NCI-H774 (cell line): ENCODE measurements at places on chromosomes 6 and 20.

DNA sequence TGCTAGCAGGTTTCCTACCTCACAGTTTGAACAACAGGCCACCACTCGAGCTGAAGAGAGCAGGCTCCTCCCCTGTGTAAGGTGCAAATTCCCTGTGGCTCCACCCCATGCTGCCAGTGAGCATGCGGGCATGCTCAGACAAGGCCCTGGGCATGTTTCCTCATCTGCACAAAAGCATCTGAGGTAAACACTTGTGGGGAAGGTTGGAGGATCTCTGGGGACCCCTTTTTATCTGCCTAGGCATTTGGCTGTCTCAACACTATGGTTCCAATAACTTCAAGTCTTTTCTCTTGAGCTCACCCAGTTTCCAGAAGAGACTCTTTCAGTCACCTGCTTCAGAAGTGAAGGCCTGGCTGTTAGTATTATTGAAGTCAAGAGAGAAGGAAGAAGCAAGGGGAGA is 9.4 kb downstream of the C6orf58 start:
- no peak for DNase-seq

DNA sequence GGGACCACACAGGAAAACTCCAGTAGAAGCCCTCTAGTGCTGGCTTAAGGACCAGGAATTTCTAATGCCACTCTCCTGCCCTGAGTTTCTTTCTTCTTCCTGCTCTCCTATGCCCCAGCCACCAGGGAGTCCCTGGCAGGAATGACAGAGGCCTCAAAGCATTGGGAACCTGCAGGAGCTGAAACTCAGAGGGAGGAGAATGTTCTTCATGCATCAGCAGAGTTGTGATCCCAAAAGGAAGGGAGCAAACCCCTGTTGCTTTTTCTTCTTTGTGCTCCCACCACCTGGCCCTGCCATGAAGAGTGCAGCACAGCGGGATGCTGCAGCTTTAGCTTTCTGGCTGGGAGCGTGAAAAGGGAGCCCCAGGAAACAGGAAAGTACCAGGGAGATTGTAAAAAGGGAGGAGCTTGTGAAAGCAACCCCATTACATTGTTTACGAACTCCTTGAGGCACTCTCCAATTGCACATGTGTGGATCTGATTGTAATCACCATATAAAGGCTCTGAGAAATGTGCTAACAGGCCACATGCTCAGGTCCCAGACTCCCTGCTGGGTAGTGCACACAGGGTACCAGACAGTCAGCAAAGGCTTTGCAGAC is 34.7 kb upstream of the FKBP1A start:
- DNase-seq: peak; percentile 87

DNA sequence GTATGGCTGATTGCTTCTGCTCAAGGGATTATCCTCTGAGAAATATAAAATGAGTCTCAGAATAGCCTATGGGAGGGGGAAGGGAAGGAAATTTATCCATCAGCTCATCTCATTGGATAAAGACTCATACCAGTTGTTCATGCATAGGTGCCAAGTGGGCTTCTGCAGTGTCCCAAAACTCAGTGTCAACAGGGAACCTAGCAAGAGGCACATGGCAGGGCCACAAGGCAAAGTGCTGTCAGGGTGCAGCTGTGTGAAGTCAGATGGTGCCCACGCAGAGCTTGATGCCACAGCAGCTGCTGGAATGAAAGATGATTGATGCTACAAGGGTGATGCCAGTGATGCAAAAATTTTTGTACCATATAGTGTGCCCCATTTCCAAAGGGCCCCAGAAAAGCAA is 3.2 kb upstream of the CHD6 start:
- DNase-seq: no peak

DNA sequence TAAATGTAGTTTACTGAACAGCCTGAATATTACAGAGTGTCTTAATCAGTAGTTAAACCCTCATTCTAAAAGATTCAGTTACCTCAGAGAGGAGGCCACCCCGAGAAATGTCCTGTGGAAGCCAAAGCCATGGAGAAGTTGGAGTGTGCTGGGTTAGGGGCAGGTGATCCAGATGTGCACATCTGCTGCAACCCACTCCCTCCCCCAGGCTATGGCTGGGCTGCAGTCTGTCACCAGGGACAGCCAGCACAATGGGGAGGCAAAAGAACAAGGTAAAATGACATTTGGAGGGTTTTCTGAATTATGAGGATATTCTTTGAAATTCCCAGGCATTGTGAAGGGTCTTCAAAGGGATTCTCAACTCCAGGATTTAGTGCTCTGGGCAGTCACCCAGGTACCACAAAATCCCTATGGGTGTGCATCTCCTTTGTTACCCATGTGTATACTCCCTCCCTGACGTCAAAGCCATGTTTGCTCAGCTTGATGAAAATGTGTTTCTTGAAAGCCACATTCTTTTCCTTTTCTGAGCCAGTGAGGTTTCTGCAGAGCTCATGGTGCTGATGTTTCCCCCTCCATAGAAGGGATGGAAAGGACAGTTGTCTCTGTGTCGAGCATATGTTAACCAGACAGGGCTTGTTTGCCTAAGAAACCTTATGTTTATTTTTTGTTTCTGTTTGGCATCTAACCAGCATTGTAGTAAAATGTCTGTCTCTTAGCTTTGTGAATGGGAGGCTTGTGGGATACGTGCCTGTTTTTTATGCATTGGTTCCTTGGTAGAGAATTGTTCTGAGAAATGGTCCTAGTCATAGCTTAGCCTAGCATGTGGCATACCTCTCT is 212.3 kb upstream of the TBX18 start:
- peak; percentile 77 for DNase-seq

GRCh38 chr6:93789532-93789931 is 370.2 kb upstream of the EPHA7 start:
- no peak for DNase-seq

- no peak for DNase-seq
Measured at GRCh38 chr6:150503041-150503440, 96.6 kb upstream of the PLEKHG1 start.

GRCh38 chr6:94130478-94130877 is 711.1 kb upstream of the EPHA7 start:
- DNase-seq: no peak

GRCh38 chr6:33488339-33488738 is 34.0 kb downstream of the ZBTB9 start:
- no peak for DNase-seq

GRCh38 chr6:84061174-84061573 is 27.6 kb downstream of the MRAP2 start:
- DNase-seq: no peak

- DNase-seq: no peak
Measured at GRCh38 chr6:73476723-73477122, 15.2 kb downstream of the MTO1 start.

GRCh38 chr6:77653816-77654215 is 977 bp downstream of the MEI4 start:
- DNase-seq: peak; percentile 35
